AG08395 (cell line): ENCODE measurements at places on chromosomes 11 and 22.
A peak's percentile ranks its signal among the peaks of the same experiment; 100 is the strongest.

DNA sequence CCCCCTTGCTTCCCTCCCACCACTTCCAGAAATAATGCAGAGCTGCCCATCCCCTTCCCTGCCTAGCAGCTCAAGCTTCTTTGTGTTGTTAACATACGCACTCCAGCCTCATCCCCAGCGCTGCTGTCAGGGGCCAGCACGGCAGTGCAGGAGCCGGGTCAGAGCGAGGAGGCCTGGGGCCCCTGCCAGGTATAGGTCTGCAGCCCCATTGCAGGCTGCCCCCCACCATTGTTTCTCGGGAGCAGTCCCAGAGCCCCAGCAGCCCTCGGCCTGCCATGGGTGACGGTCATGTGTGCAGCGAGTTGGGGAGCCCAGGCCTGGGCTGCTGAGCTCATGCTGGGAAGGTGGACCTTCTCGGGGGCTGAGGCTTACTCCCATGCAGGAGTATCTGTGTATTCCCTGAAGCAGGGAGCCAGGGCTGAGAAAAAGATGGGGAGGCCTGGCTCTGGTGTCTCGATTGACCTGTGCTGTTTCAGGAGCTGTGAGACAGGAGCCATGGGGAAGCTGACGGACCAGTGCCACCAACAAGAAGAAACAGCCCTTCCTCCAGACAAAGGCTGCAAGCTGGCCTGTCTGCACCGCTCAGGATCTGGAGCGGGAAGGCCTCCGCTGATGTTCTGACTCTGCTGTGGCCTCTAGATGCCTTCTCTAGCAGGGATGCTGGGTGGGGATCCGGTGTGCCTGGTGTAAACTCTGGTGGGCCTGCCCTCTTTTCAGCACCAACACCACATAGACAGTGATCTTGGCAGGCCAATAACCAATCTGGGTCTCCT is 220.5 kb upstream of the B3GAT1 start:
- no peak for DNase-seq

GRCh38 chr22:27791159-27791858 is 10.2 kb downstream of the MN1 start:
- DNase-seq = no peak

DNA sequence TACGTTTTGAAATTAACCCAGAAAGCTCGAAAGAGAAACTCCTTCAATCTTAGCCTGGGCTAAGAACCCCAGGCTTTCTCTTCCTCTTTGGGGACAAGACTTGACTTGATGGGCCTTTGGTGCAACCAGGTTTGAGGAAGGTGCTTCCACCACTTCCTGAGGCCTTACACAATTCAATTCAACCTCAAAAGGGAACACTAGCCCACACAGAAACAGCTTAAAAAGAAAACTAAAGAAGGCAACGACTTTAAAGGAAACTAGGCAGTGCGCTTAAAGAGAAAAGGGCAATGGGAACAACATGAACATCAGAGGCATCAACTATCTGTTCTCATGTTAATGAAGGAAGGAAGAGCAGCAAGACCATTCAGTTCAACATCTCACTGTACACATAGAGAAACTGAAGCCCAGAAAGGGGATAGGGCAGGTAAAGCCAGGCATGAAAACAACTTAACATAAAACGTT is 24.8 kb downstream of the PAK1 start:
- no peak for DNase-seq

GRCh38 chr11:132184079-132184478 is 813.7 kb downstream of the NTM start:
- no peak for DNase-seq

DNA sequence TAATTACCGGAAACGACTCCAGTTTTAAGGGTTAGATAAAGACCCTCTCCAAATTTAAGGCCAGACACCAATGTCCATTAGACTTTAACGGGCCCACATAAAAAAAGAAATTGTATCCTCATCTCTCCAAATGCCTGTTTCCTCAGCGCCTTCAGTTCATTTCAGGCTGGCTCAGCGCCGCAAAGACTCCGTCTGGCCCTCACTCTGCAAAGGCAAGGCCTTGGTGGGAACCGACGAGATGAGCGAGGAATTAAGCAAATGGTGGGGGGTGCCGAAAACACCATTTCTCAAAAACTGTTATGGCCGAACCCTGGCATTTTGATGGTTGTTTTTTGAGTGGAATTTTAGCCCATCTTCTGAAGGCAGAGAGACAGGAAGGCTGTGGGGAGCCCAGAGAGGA is 15.7 kb downstream of the MN1 start:
- DNase-seq = no peak

DNA sequence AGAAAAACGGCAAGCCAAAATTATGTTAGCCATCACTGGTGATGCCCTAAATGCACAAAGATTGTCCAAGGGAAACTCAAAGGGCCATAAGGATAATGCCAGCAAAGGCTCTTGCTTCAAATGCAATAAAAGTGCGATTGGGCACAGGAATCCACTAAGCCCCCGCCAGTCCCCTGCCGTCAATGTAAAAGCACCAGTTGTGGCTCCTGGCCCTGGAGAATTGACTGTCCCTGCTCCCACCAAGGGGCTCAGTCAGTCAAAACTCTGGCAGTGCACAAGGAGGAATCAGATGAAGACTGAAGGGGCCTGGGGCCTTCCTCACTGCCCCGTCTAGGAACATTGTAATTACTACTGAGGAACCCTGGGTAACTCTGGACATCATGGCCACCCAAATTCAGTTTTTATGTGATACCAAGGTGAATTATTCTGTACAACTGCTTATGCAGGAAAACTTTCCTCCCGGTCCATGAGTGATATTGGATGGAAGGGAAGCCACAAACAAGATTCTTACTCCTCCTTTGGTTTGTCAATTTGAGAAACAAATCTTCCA is 85.6 kb downstream of the PIWIL4 start:
- no peak for DNase-seq

DNA sequence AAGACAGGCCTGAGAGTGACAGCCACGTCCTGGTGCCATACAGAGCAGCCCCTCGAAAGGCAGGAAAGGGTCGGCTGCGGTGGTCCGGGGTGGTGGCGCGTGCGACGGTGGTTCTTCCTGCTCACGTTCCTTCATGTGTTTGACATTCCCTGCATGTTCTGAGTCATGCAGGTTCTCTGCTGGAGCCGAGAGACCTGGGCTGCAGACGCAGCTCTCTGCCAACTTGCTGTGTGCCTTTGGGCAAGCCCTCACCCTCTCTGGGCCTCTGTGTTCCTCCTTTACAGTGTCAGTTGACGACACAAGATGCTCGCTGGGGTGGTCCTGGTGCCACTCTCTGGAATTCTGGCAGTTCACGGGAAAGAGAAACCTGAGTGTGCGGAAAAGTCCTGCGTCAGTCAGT is 12.0 kb downstream of the ARHGAP8 start:
- no peak for DNase-seq

- peak; percentile 38 for DNase-seq
These were observed 11.1 kb downstream of the NAV2 start for GRCh38 chr11:19723572-19724342.

GRCh38 chr11:8261291-8261690 is 2.4 kb downstream of the LMO1 start:
- DNase-seq = no peak

GRCh38 chr22:46618667-46619066 is 1.5 kb upstream of the GRAMD4 start:
- DNase-seq = no peak

GRCh38 chr11:3609416-3610265 is 32.2 kb downstream of the ART5 start:
- peak; percentile 64 for DNase-seq

- DNase-seq = no peak
These were observed 331.2 kb downstream of the TMEM135 start for GRCh38 chr11:87368858-87369480.

- no peak for DNase-seq
These were observed 9.2 kb downstream of the KCNC1 start for GRCh38 chr11:17743808-17744119.

GRCh38 chr11:108224911-108225786 is 2.3 kb downstream of the ATM start:
- DNase-seq = no peak

- no peak for DNase-seq
These were observed 64.1 kb upstream of the WNT11 start for GRCh38 chr11:76270389-76270788.

DNA sequence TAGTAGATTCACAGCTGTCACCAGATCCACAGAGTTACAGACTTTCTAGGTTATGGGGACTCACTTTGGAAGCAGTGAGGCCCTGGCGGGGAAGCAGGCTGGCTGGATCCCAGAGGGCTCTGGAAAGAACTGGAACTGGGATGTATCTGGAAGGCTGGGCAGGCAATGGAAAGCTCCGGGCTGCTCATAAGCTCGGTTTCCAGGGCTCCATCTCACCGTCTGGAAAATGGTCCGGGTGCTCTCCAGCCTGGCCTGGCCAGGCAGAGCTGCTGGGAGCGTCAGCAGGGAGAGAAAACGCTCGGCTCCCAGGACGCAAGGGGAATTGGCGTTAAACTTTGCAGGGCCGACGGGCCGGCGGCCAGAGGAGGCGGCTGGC is 335 bp upstream of the SEZ6L start:
- peak; percentile 21 for DNase-seq

DNA sequence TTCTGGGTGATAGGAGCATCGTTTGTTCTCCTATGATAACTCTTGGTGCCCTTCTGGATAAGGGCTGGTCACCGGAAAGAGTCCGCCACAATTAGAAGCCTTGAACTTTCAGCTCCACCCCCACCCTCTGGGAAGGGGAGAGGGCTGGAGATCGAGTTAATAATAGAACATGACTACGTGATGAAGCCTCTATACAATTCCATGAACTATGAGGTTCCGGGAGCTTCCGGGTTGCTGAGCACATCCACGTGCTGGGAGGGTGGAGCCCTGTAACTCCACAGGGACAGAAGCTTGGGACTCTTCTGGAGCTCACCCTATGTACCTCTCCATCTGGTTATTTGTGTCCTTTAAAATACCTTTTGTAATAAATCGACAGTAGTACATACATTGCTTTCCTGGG is 40.3 kb downstream of the ARHGAP42 start:
- DNase-seq = no peak

DNA sequence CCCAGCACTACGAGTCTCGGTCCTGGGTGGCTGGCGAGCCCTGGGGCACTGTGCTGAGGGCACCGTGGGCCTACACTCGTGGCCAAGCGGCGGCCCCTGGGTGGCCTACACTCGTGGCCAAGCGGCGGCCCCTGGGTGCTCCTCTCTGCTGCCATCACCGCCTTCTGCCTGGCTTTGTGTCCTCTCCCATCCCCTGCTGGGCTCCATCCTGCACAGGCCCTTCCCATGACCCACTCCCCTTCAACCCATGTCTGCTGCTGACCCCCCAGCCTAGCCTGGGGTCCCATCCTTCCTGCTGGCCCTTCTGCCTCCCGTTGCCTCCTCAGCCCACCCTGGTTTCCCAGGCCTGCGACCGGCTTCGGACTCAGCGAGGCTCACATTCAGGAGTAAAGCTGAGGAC is 87.4 kb upstream of the CLDN5 start:
- no peak for DNase-seq

- no peak for DNase-seq
These were observed at the start of gene C11orf42 for GRCh38 chr11:6205366-6205765. Gene C11orf42, plus strand, starts transcription at chr11:6205557. Its CDS starts 59 bp downstream, at chr11:6205616.

DNA sequence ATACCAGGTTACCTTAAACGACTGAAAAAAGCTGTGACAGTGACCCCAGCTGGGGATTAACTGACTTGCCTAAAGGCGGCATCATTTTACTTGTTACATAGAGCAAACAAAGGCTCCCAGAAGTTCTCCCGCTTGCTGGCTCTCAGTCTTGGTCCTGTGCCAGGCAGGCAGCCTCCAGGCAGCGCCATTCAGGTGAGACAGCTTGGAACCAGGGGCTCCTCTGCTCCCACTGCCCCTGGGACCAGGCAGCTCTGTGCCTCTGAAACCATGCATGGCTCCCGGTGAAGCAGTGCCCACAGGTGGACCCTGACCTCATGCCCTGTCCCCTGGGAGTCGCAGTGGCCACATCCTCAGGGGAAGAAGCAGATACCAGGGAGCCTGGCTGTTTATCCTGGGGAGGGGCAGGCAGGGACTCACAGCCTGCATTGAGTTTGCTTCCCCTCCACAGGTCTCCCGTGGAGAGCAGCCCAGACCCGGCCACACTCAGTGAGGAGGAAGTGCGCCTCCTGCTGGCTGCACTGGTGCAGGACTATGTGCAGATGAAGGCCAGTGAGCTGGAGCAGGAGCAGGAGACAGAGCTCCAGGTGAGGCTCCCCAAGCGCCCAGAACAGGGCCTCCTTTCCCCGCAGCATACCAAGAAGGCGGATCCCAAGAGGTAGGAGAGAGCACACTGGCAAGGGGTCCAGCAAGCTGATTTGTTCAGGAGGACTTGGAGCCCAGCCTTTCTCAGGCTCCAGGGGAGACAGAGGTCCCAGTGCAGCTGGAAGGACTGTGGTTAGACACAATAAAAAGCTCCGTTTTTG is 15.6 kb upstream of the CYP2R1 start:
- DNase-seq = no peak

DNA sequence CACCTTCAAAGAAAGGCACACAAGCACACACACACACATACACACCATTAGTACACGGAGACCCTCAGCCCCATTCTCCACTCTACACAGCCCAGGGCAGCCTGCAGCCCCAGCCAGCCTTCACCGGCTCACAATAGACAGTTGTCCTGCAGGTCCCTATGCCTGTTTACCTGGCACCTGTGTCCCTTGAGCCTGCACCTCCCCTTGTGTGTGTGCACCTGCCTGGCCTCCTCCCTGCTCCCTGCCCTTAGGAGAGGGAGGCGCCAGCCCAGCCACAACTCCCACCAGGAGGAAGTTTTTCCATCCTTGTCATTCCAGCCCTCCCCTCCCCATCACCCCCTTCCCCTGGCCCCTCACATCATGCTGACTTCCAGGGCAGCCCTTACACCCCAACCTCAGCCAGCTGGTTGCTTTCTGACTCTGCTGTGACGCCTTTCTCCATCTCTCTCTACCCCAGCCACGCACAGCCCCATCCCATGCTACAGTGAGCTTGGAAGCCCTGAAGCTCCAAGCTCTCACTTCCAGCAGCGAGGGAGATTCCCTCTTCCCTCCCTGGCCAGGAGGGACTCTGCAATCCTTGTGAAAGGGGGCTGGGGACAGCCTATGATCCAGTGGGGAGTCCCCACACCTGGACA is 4.4 kb downstream of the AHNAK start:
- no peak for DNase-seq

GRCh38 chr11:45079075-45079444 is 67.4 kb upstream of the PRDM11 start:
- DNase-seq = peak; percentile 24

DNA sequence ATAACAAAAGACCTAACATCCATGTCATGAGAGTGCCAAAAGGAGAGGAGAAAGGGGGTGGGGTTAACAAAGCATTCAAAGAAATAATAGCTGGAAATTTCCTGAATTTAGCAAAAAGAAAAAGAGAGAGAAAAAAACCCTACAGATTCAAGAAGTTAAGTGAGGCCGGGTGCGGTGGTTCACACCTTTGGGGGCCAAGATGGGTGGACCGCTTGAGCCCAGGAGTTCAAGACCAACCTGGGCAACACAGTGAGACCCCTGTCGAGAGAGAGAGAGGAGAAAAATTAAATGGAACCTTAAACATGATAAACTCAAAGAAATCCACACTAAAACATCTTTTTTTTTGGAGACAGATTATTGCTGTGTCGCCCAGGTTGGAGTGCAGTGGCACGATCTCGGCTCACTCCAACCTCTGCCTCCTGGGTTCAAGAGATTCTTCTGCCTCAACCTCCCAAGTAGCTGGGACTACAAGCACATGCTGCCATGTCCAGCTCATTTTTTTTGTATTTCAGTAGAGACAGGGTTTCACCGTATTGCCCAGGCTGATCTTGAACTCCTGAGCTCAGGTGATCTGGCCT is 8.9 kb upstream of the CLDN5 start:
- no peak for DNase-seq
